ENCODE measurements at places on chromosomes 1 and 21.

GRCh38 chr1:95197616-95198252 lies 36.3 kb upstream of the RWDD3 start:
- DNase-seq = peak; percentile 90

DNA sequence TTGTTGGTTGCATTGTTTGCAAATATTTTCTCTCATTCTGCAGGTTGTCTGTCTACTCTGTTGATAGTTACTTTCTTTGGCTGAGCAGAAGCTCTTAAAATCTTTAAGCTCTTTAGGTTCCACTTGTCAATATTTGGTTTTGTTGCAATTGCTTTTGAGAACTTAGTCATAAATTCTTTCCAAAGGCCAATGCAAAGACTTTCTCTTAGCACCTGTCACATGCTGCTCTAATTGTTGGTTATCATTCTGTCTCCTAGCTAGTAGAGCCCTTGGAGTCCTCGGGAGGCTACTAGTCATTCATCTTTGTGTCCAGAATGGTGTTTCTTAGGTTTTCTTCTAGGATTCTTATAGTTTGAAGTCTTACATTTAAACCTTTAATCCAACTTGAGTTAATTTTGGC lies 312.7 kb upstream of the PROX1 start:
- DNase-seq = no peak

DNA sequence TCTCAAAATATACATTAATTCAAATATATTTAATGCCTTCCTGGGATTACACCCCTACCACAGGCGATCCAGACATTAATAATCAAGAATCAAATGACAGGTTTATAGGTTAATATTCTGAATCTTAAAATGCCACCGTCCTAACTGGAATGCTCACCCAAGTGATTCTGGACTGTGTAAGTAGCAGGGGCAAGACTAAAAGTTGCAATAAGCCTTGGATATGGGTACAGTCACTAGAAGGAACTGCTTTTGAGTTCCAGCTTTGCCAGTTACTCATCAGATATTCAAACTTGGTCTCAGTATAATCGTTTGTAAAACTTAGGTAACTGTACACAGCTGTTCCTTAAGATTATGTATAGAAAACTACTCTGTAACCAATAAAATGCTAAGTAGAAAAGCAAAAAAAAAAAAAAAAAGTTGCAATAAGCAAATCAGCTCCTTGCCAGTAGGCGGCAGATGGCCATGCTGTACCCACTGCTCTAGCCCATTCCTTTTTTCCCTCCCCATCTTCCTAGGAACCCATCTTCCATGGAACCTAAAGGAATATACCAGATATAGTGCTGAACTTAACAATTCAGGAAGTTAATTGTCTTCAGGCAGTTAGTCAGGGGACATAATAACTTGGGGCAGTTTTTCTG lies 10.5 kb downstream of the RO60 start:
- no peak for DNase-seq

DNA sequence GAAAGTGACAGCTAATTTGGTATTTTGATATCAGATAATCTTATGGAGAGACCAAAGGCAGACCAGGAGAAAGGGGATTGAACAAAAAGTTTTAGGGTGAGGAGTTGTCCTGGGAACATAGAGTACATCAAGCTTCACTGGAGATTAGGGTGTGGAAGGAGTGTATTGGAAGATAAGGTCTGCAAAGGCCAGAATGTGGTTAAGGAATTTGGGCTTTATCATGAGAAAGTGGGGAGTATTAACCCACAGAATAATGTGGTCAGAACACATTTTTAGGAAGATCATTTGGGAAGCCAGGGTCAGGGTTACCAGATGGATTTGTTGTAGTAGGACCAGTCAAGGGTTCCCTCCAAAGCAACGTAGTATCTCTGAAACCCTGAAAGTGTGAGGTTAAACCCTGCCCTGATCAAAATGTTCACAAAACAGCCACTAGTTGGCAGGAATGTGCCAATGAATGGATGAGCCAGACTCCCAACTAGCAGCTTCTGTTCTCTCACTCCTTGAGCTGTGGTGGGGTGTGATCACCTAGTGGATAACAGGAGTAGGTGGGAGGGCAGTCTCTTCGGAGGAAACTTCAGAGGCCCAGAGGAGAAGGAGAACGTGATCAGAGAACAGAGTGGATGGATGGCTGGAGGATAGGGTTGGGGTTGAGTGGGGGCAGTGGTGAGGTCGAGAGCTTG lies 35.8 kb downstream of the SLC2A1 start:
- DNase-seq = peak; percentile 82

- peak; percentile 70 for DNase-seq
Measured at GRCh38 chr1:31651089-31651420, 6.4 kb upstream of the PEF1 start.

GRCh38 chr1:21018673-21019072 lies 158.0 kb downstream of the EIF4G3 start:
- no peak for DNase-seq

- DNase-seq = peak; percentile 99
Measured at GRCh38 chr1:30718636-30719405, 4.6 kb downstream of the MATN1 start.

GRCh38 chr1:156104065-156104810 lies 10.3 kb upstream of the LMNA start:
- peak; percentile 87 for DNase-seq

- DNase-seq = peak; percentile 36
Measured at GRCh38 chr1:93839307-93839706, 39.7 kb downstream of the DNTTIP2 start.

DNA sequence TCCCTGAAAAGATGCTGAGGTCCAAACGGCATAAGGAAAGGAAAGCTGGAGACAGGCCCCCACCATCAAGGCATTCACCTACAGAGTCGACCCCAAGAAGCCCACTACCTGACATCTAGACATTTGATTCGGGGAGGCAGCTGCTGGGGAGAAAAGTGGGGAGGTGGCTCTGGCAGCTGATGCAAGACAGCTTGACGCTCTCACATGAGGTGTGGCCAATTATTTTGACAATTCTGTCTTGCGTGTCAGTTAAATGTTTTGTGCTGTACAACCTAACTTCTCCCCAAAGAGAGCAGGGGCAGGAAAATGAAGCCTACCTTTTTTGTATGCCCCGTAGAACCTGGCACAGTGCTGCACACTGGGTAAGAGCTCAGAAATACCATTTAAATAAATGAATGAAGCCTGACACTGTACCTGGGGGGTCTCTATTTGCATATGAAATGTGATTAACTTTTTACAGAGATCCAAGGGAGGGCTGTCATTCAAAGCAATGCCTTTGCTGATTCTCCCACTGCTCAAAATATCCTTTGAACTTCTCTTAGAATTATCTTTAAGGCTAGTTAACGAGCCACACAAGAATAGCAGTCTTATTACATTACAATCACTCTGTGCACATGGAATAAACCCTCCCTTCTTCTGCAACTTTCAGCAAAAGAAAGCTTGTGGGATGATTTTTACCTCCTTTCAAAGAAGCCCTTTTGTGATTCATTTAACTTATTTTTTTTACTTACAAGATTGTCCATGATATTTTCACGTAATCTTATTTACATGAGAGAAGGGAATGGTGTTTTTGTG lies 163.2 kb downstream of the TNR start:
- no peak for DNase-seq

DNA sequence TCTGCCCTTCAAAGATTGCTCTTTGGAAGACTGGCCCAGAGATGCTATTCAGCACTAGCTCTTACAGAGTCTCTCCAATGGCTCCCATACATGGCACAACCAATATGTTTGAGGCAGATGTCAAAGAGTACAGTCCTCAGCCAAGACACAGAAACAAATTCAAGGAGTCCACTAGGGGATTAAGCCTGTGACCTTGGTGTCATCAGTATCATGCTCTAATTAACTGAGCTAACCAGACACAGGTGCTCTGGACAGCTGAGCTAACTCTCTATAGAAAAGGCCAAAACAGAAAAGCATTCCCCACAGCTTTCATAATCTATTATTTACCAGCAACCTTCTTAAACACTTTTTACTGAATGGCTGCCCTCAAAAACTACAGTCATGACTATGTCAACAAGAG lies 666.0 kb upstream of the PLXNA2 start:
- DNase-seq = no peak

GRCh38 chr1:232673256-232673655 lies 43.3 kb upstream of the SIPA1L2 start:
- DNase-seq = no peak

DNA sequence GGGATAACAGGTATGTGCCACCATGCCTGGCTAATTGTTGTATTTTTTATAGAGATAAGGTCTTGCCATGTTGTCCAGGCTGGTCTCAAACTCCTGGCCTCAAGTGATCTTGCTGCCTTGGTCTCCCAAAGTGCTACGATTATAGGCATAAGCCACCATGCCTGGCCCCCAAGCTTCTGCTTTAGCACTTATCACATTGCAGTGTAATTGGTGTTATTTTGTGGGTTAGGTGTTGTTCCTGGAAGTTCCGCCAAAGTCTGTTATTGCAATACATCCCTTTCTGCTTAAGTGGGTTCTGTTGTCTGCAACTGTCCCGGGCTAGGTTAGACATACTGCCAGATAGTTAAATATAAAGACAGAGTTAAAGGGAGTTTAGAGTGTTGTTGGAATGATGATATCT lies 3.4 kb downstream of the ZCCHC17 start:
- no peak for DNase-seq

- DNase-seq = peak; percentile 75
Measured at GRCh38 chr1:36576118-36576517, 93.4 kb upstream of the CSF3R start.

- DNase-seq = no peak
Measured at GRCh38 chr1:35640380-35641232, 720 bp downstream of the PSMB2 start.

DNA sequence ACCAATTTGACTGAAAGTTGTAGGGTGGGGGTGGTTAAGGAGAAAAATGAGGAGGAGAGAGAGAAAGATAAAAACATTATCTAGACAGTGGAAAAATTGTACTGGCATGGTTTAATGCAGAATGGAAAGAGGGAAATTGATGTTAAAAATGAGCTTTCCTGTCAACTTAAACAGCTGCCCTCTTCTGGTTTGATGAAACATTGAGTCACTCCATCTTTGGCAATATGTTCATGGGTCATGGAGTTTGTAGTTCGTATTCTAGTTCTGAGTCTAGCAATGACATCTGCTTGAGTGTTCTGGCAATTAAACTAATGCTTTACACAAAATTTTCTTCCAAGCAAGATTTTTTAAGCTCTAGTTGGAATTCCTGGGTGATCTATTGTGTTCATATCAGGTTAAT lies 9.6 kb downstream of the ZNF648 start:
- DNase-seq = no peak

DNA sequence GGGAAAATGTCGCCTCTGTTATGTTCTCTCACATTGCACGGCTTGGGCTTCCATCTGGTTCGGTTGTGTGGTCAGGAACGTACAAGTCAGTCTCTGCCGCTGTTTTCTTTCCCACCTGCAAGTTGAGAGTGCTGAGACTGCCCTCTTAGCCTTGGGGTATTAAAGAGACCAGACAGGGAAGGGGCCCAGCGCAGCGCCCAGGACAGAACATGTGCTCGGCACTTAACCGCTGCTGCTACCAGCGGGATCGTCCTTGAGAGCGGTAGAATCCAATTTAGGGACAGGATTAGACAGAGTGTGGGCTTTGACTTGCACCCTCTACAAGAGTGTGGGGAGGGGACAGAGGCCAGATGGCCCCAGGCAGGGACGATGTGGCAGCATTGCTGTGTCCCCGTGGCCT lies 17.7 kb upstream of the AGPAT3 start:
- no peak for DNase-seq

GRCh38 chr1:55309786-55310504 lies 94.8 kb upstream of the USP24 start:
- no peak for DNase-seq

DNA sequence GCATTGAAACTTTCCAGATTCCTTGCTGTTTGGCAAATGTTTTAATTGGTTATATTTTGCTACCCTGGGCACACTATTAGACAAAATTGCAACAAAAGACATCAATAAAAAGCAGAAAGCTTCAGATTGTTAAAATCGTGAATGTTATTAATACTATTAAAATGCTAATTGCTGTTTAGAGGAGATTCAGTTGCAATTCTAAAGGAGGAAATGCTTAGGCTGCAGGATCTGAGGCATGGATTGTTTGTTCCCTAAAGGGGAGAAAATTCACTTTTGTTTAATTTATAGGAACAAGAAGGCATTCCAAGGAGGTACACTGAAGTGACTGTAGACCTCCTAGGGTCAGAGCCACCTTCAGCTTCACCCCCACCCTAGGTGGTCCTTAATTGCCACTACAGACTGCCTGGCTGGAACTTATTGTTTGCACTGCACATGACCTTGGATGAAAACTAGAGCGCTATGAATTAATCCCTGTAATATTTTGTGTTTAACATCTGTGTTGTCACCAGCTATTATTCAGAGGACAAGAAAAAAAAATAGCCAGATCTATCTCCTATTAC lies 1266.9 kb upstream of the ADGRL2 start:
- no peak for DNase-seq

- DNase-seq = peak; percentile 72
Measured at GRCh38 chr1:5915587-5916571, 76.3 kb downstream of the NPHP4 start.

GRCh38 chr1:2526824-2527555 lies 594 bp upstream of the PANK4 start:
- peak; percentile 56 for DNase-seq

- DNase-seq = no peak
Measured at GRCh38 chr21:29549614-29550013, 250.9 kb downstream of the BACH1 start.

GRCh38 chr21:33078907-33079582 lies 9.1 kb downstream of the OLIG1 start:
- DNase-seq = peak; percentile 92

DNA sequence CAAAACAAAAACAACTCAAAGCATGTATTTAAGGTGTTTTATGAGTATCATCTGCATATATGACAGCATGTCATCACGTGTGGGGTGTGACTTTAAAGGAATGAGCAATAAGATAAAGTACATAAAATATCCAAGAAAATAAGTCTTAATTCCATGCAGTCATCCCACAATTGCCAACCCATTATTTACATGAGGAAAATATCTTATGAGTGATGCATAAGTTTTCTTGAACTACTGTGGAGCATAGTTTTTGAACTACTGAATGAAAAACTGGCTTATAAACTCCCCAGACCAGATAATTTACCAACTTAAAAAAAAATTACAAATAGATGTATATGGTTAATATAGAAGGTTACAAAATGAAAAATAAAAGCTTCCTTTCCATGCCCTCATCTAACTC lies 29.7 kb upstream of the MTMR11 start:
- no peak for DNase-seq

DNA sequence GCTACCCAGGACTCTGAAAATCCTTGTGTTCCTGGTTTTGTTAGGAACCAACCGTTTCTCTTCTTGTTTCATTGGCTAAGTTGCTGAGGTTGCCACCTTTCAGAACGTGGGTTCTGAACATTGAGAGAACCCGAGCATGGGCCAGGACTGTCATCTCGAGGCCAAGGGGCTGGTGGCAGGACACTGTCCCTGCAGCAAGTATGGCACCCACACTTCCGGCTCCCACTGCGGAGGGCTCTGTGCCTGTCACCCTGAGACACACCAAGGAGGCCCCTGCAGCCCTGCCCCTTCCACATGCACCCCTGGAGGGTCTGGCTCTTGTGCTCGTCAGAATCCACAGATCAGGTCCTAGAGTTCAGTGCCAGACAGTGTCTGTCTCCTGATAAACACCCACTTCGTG lies 39.1 kb upstream of the LRRC3 start:
- DNase-seq = no peak
